ENCODE measurements at places on chromosomes 5 and 9. TPM values are rescaled to one million over a fixed set of nuclear protein-coding genes. Genes with fewer than 3 reads are reported as not detected.

The FYB1 gene
- 72.8 TPM for total RNA-seq

The MEIKIN gene
- total RNA-seq, result not detected

The GRXCR2 gene
- total RNA-seq, result not detected

The PCDHB13 gene
- total RNA-seq, result not detected

The DIPK1B gene
- not detected for total RNA-seq

The PLAC8L1 gene
- not detected for total RNA-seq

The TRIM7 gene
- 1.3 TPM for total RNA-seq

The MYMK gene
- total RNA-seq, result not detected

The SUSD1 gene
- total RNA-seq, result 23.4 TPM

The IL4 gene
- 2.6 TPM for total RNA-seq

The ELOVL7 gene
- total RNA-seq, result 0.42 TPM

The CCDC192 gene
- total RNA-seq, result not detected

The MARCHF6 gene
- total RNA-seq, result 114 TPM

The FOXD4 gene
- 0.22 TPM for total RNA-seq

All from natural killer cell treated with Interleukin-12 subunit alpha and Interleukin-12 subunit beta and Interleukin-15 and Interleukin-18, amount 100 ng/mL, for 72 hours (primary cell).